COR-L47 (cell line): ENCODE measurements at places on chromosomes 1 and 21.

GRCh38 chr21:17610911-17611310 is 1.8 kb downstream of the BTG3 start:
- DNase-seq = no peak

DNA sequence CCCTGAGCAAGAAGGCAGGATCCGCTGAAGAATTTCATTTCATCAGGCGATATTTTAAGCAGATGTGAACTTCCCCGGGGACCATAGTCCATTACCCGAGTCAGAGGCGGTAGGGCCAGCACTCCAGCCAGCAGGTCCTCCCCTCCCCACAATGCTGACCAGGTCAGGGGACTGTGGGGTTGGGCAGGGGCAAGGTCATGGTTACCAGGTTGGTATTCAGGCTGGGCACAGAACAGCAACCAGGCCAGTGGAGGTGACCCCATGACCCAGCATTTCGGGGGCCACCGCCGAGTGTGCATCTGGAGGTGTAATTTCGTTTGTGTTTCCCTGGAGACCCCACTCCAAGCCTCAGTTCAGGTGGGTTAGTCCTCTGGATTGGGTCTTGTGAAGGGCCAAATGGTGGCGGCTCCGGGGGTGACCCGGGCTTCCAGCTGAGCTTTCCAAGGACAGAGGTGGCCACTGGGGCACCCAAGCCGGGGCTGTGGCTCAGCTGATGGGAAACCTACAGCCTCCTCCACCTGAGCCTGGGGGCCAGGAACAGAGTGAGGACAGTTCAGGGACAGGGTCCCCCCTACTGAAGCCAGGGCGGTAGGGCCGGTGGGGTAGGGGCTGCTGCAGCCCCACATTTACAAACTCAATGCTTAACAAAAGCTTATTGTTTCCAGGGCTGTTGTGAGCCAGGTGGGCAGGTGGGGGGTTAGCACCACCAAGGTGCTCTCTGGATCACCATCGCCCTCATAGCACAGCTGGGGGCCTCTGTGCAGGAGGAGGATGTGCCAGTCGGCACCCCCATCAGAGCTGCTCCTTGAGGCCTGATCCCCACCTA is 2.8 kb downstream of the PRDM16 start:
- no peak for DNase-seq

DNA sequence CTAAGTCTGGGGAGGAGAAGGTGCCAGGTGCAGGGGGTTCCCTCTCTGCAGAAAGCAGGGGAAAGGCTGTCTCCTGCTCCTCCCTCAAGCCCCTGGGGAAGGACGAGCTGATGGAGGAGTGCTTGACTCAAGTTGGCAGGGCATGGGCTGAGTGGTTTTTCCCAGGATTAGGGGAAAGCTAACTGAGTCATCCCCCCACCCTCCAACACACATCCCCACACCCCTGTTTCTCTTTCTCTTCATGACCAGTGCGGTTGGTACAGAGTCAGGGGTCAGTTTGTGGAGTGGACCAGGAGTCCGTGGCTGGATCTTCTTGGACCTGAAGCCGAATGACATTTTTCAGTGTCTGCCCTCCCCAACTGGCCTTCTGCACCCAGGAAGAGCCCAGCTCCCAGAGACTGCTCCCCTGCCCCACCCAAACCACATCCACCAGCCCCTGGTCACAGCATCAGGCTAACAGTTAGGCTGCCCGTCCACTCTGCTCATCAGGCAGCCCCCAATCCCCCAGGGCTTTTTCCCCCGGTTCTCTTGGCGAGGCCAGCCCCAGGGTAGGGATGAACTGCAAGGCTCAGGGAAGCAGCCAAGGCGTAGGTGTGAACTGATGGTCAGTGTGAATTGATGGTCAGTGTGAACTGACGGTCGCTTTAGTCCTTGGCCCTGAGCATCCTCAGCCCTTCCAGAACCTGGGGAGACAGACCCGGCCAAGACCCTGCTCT is 81.0 kb downstream of the PAX7 start:
- no peak for DNase-seq

DNA sequence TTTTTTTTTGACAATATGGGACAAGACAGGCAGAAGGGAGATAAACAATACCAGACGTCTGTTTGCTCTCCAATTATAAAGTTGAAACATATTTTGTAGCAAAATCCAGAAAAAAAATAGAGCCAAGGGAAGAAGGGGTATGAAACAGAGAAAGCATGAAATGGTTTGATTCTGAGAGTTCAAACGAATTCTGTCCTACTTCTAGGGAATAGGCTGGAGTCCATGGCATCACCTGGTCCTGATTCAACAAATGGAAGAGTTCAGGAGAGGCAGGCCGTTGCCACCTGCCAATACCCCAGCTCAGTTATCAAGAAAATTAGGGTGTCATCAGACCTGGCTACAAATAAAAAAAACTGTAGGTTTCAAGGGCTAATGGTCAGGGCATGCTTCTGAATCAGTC is 71.8 kb downstream of the CLSTN1 start:
- no peak for DNase-seq

DNA sequence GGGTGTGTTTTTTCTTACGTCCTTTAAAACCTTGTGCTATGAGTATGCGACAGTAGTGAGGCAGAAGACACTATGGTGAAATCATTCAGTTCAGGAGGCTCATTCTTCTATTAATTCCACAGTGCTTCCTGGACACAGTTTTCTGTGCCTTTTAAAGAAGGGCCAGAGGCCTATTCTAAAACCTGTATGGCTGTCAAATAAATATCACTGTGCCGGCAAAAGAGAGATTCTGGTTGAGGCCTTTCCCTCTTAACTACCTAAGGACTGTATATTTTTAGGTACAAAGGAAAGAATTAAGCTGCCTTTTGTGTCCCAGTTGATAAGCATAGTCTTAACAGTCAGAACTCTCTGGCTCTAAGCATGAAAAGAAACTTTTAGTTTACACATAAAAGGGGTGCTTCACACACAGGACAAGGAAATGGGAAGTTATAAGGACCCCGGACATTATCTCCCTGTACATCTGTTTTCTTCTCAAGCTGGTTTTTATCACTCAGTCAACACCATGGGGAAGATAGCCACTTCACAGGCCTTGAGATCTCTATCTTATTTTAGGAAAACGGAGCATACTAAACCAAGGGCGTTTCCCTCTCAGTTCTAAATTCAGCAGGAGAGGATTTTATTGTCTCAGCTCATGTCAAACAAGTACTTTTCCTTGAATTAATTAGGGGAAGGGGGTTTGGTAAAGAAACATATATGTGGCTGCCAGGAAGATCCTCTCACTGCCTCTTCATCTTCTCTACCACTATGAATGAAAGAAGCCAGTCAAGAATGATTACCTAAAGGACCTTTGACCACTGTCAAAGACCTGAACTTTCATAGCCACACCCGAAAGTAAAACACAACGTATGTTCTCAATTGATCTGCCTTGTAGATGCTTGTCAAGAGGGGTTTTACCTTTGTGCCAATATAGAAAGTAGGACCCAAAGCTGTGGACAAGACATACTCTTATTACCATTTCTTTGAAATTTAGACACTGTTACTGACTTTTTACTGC is 71.4 kb upstream of the HSPA13 start:
- no peak for DNase-seq

GRCh38 chr1:93033785-93034184 is 45.3 kb upstream of the MTF2 start:
- no peak for DNase-seq

- DNase-seq = no peak
Measured at GRCh38 chr1:112262316-112262715, 133.7 kb upstream of the CTTNBP2NL start.

DNA sequence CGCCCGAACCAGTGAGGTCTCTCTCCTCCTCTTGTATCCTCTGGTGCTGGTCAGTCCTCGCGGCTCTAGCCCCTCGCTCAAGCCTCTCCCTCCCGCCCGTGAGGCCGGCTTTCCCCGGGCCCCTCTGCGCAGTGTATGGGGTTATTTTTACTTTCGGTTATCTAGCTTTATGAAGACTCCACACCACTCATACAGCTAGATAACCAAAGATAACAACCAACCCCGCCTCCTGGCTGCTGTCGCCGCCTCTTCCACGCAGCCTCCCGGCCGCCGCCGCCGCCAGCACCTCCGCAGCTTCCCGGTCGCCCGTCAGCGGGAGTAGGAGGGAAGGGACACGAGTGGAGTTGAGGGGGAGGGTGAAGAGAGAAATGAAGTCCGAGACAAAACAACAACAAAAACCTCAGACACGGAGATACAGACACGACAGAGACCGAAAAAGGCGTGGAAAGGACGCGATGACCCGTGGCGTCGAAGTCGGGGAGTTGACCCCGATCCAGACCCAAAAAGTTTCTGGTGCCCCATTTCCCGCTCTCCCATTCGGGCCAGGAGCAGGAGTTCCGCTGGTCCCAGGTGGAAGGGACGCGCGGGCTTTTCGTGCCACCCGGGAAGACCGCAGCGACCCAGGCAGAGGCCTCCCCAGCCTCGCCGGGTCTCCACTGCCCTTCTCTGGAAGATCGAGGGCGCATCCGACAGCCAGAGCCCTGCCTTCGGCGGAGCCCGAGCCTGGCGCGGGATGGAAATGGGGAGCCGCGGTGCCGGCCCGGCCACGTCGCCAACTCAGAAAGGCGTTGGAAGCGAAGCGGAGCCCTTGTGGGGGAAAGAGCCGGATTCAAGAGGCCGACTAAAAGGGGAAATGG is 51.4 kb downstream of the RHBG start:
- no peak for DNase-seq

DNA sequence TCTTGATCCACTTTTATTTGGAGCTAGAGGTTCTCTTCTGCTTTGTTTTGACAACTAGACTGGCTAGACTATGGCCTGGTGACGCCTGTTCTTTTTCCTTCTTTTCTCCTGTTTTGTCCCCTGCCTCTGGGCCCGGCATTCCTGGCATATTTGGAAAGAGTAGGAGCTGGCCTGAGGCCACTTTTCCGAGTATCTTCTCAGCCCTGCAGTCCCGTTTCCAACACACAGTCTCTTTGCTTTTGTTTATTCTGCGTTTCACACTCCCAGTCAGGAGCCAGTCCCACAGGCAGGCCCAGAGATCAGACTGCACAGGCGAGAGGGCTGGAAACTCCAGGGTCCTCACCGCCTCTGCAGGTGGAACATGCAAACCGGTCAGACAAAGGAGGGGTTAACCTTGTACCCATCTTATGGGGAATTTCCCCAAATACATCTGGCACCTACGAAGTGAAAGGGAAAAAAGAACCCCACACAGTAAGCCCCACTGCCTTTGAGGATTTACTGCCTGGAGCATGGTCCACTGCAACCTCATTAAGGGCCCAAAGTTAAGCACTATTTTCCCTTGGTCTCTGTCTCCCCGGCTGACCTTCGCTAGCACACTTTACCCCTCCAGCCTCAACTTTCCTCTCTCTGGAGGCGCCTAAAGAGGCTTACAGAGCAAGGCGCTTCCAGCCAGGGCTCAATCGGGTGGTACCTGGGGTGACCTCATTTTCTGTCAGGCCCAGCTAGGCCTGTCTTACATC is 141.1 kb downstream of the TOMM20 start:
- DNase-seq = no peak

DNA sequence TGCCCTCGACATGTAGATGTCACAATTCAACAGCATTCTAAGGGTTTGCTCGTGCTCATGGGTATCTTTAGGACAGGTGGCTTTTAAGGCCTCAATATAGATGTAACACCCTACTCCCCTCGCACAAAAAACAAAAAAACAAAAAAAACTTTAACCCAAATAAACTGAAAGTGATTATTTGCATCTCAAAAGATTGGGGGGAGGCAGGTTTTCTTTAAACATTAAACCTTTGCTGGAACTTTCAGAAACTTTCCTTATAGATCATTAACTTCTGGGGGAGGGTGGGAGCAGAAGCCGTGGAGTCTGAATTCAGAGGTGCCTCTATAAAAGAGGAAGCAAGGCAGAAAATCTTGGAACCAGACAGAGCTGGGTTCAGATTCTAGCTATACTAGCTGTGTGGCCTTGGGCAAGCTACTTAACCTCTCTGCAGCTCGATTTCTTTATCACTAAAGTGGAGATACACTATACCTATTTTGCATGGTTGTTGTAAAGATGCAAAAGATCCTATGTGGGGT is 3.2 kb upstream of the KIAA1614 start:
- no peak for DNase-seq

DNA sequence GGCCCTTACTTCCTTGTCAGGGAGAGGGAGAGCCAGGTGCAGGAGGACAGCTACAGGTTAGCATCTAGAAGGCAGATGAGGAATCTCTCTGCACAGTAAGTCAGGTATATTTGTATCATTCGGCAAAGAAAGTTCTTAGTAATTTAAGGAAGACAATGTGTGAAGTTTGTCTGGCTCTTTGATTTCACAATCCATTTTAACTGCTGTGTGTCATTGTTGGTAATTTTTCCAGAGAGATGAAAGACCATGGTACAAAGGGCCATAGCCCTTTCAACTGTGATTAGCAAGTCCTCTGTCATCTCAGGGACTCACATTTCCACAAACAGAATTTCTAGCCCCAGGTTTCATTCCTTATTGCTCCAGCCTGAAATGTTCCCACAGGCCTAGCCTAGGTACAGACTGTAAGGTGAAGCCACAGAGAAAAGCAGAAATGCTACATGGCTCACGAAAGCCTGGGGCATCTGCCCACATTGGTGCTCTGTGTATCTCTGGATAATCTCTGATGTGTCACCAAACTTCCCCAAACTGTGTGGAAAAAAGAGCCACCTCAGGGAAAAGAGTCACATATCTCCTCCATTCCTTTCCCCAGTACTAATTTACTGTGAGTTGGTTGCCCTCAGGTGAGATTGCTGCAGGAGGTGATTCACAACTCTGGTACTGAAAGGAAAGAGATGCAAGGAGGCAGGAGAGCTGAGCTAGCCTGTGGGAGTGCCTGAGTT is 70.6 kb downstream of the SYT6 start:
- DNase-seq = no peak

DNA sequence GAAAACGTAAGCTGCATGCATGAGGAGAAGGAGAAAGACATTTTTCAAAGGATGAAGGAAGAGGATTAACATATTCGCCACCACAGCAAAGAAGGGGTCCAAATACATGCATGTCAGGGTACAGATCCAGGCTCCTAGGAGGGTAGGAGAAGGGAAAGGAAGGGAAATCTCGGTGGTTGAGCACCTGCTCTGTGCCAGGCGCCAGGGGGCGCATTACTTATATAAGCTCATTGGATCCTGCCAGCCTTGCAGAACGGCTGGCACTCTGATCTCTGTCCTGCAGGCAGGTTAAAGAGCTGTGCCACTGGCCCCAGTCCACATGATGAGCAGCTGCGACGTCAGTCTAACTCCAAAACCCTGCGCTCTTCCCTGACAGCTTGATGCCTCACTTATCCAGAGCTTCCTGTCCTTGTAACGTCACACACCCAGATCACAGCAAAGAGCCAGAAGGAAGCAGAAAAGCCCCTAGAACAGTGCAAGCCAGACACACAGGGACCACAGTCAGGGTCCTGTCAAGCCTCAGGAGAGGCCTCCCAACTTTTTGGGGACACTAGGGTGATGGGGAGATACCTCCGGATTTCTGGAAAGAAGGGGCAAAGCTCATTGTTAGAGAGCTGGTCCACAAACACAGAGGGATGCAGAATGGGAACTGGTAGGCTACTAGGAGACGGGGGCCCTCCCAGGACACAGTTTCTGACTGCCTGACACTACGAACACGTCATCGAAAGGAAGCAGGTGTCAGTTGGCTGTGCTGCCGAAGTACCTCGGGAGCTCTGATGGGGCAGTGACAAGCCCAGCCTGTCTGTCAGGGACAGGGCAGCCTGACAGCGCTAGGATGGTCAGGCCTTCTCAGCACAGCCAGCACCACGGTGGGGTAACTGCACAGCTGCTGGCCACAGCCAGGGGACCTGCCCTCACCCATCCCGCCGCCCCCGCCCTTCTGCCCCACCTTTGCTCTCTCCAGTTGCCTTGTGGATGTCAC is 99.1 kb downstream of the BEND5 start:
- DNase-seq = peak; percentile 74

GRCh38 chr1:3483801-3484444 is 29.5 kb downstream of the ARHGEF16 start:
- no peak for DNase-seq

GRCh38 chr21:25186273-25186672 is 421.0 kb downstream of the MRPL39 start:
- DNase-seq = no peak
